ENCODE measurements at places on chromosomes 12 and 14. TPM values are rescaled to one million over a fixed set of nuclear protein-coding genes. Genes with fewer than 3 reads are reported as not detected.

- DNase-seq, result no peak
Measured at GRCh38 chr12:122473543-122474323, 27.0 kb downstream of the ZCCHC8 start.

The PARP2 gene
- 44.4 TPM for total RNA-seq

GRCh38 chr14:80425686-80426085 lies 214.4 kb upstream of the DIO2 start:
- no peak for DNase-seq

DNA sequence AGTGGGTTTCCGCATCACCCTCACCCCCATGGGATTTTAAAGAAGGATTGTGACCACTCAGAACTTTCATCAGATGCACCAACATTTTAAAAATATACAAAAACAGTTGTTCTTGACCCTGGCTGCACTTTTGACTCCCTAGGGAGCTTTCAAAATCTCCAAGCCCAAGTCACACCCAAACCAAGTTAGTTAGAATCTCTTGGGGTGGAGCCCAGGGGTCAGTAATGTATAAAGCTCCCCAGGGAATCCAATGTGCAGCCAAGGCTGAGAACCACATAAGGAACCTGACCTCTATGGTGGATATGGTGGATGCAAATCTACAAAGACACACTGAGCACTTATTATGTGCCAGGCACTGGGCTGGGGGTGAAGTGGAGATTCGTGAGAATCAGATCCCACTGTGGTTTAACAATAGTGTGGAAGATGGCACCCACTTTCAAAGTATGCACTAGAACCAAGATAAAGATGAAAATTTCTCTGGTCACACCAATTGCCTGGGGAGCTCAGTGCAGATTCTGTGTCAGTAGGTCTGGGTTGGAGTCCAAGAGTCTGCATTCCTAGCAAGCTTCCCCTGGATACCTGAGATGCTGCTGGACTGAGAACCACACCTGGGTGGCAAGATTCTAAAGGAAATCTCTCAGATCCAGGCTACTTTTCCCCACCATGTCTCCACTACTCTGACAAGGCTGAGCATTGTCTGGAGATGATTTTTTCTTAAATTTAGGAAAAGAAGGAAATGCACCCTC lies 18.9 kb upstream of the CMKLR1 start:
- DNase-seq, result no peak
